ENCODE measurements at places on chromosomes 7 and 10. TPM values are rescaled to one million over a fixed set of nuclear protein-coding genes. Genes with fewer than 3 reads are reported as not detected.

DNA sequence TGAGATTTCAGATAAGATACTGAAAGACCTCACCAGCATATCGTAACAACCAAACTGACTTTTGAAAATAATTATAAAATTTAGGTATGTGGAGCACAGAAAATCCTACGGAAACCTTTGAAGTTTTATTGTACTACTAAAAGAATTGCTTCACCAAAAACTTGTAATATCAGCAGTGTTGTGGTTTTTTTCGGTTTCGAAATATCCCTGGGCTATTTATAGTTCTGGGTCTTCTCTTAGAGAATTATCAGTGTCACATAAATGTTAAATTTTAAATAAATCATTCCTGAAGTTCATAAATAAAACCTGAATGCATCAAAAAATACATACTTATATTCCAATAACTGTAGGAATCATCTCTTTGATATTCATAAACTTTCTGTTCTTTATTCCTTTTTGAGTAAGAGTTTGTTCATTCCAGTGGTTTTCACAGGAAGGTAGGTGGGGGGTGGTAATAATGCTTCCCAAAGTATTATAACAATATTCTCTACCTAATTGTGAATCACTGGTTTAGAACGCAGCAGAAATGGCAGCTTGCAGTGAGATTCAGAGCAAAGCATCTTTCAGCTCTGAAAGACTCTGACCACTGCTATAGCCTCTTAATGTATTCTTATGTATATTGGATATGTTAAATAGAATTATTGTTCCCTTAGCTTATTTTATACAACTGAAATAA, 60.2 kb downstream of the ZNF277 start:
- peaks cover 3% of the 10 kb centered on the region for H3K4me1 ChIP-seq
- H3K4me3 ChIP-seq = no peak overlapping the region
- no peaks in the 10 kb centered on the region for H3K36me3 ChIP-seq
- no peaks in the 10 kb centered on the region for H3K27me3 ChIP-seq

DNA sequence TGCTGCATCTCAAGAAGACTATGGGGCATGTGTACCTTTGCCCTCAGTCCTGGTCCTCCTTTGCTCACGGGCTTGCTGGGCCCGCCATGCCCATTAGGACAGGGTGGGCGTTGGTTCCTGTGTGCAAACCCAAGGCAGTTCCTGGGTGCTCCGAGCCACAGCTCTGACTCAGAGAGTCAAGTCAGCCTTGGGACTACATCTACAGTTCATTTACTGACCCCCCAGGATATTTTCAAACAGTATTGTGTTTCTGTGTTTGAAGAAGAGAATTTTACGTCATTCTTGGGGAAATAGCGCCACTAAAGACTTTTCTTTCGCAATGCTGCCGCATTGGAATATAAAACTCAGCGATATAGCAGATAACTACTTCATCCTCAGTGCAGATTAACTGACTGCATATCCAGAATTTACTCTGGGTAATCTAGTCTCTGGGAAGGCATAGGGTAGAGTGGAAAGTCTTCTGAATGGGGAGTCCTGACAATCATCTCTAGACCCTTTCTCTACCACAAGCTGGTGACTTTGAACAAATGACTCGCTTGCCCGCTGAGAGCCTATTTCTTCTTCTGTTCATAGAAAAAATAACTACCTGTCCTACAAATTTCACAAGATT, 638.9 kb upstream of the FZD8 start:
- no peak overlapping the region for H3K4me3 ChIP-seq
- H3K36me3 ChIP-seq = no peaks in the 10 kb centered on the region
- DNase-seq = no peak
- H3K4me1 ChIP-seq = no peaks in the 10 kb centered on the region
- no peak overlapping the region for H3K27ac ChIP-seq

- no peak overlapping the region for H3K4me3 ChIP-seq
- H3K27me3 ChIP-seq = peaks cover 28% of the 10 kb centered on the region
- no peak overlapping the region for H3K27ac ChIP-seq
- no peak for DNase-seq
- H3K4me1 ChIP-seq = peaks cover 21% of the 10 kb centered on the region
- no peaks in the 10 kb centered on the region for H3K36me3 ChIP-seq
Measured at GRCh38 chr10:100713049-100713858, 32.1 kb upstream of the PAX2 start.

- no peaks in the 10 kb centered on the region for H3K27me3 ChIP-seq
- H3K36me3 ChIP-seq = no peaks in the 10 kb centered on the region
- H3K4me3 ChIP-seq = no peak overlapping the region
- no peak overlapping the region for H3K27ac ChIP-seq
- no peaks in the 10 kb centered on the region for H3K4me1 ChIP-seq
Measured at GRCh38 chr10:127998501-127999144, 91.7 kb downstream of the PTPRE start.

GRCh38 chr10:31646519-31646918, 282.1 kb downstream of the ARHGAP12 start:
- no peak overlapping the region for H3K27ac ChIP-seq
- no peak overlapping the region for H3K4me3 ChIP-seq
- H3K4me1 ChIP-seq = no peaks in the 10 kb centered on the region
- no peaks in the 10 kb centered on the region for H3K27me3 ChIP-seq
- H3K36me3 ChIP-seq = no peaks in the 10 kb centered on the region
- no peak for DNase-seq

The SRGN gene
- total RNA-seq = 30.7 TPM

DNA sequence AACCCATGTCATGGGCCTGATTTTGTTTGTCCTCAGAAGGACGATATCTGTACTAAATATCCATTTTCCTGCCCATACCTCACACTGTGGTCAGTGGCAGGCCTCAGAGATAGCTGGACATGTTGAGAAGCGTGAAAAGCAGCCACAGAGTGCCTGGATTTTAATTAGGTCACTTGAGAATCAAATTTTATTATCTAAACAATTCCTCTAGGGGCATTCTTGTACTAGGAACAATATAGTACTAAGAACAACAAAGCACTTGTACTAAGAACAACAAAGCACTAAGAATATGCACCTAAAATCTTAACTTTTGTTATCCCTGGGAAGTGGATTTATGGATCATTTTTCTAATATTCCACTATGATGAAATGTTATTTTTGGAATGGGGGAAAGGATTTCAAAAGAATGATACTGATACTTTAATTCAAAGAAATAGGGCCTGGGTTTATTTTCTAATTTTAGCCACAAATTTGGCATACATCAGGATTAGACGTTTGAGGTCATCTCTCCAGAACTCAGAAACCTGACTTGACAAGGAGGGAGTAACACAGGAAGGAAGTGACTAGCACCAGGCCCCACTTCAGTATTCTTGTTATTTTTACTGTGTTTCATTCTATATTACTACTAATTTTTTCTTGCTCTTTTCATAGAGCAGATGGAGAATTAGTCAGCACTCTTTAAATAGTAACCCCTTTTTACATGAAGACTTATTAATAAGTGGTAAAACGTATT, 112.2 kb downstream of the EXOC4 start:
- H3K27me3 ChIP-seq = no peaks in the 10 kb centered on the region
- DNase-seq = no peak
- no peak overlapping the region for H3K27ac ChIP-seq
- no peak overlapping the region for H3K4me3 ChIP-seq

GRCh38 chr10:5547931-5548660, 23.3 kb downstream of the CALML3 start:
- H3K27ac ChIP-seq = peak overlapping the region; percentile 95
- peak; percentile 76 for DNase-seq
- no peaks in the 10 kb centered on the region for H3K27me3 ChIP-seq
- H3K36me3 ChIP-seq = no peaks in the 10 kb centered on the region
- H3K4me1 ChIP-seq = peaks cover 53% of the 10 kb centered on the region

- H3K27me3 ChIP-seq = no peaks in the 10 kb centered on the region
- no peaks in the 10 kb centered on the region for H3K36me3 ChIP-seq
- H3K4me1 ChIP-seq = peaks cover 12% of the 10 kb centered on the region
- no peak overlapping the region for H3K27ac ChIP-seq
Measured at GRCh38 chr7:5766321-5766761, 15.1 kb downstream of the RNF216 start.

GRCh38 chr7:71768450-71768849, 636.5 kb downstream of the GALNT17 start:
- no peak overlapping the region for H3K4me3 ChIP-seq
- H3K27ac ChIP-seq = no peak overlapping the region
- H3K4me1 ChIP-seq = no peaks in the 10 kb centered on the region
- no peaks in the 10 kb centered on the region for H3K27me3 ChIP-seq
- H3K36me3 ChIP-seq = no peaks in the 10 kb centered on the region

DNA sequence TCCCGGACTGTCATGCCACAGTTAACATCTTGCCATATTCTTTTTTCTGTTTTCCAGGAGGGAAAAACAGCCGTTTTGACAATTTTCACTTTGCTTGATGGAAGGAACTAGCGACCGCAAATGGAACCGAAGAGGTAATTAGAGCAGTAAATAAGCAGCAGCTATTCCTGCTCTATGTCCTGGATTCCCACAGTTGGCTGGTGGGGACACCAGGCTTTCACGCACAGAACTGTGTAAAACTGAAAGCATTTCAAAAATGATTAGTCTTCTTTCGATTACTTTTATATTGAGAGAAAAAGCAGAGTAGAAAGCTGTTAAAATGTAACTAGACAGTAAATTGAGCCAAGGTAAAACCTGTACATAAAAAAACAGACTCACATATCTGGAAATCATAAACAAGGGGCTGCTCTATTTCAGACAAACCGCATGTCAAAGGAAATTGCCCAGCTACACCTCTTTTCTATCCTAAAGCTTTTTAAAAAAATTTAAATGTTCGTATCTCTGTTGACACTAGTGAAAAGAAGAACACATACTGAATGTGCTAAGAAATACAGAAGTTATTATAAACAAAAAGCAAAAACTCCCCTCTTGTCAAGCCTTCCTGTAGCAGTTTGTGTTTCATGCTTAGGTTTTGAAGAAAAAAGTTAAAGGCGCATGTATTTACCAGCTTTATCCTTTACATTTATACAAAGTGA, 93.4 kb downstream of the RNF216 start:
- peaks cover 32% of the 10 kb centered on the region for H3K4me1 ChIP-seq
- no peaks in the 10 kb centered on the region for H3K27me3 ChIP-seq
- H3K27ac ChIP-seq = peak overlapping the region; percentile 1
- DNase-seq = no peak
- H3K36me3 ChIP-seq = peaks cover 6% of the 10 kb centered on the region

DNA sequence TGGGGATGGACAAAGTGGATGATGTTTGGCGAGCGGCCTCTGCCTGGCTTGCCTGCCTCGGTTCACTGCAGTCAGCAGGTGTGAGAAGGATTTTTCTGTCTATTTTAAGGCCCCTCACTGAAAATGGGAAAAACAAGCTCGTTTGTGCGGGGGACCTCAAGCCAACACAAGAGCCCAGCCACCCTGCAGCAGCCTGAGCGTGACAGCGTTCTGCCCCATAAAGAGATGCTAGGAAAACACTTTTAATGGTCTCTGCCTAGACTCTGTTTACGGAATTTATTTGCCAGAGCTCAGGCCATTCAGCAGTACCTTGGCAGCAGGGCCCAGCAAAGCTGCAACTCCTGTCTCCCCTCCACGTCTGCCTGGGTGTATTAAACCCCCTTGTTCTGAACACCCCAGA, 131.7 kb downstream of the GRK5 start:
- peaks cover 38% of the 10 kb centered on the region for H3K4me1 ChIP-seq
- peak overlapping the region; percentile 37 for H3K27ac ChIP-seq
- no peak overlapping the region for H3K4me3 ChIP-seq
- no peaks in the 10 kb centered on the region for H3K27me3 ChIP-seq
